ENCODE measurements at places on chromosomes 3 and 15.

DNA sequence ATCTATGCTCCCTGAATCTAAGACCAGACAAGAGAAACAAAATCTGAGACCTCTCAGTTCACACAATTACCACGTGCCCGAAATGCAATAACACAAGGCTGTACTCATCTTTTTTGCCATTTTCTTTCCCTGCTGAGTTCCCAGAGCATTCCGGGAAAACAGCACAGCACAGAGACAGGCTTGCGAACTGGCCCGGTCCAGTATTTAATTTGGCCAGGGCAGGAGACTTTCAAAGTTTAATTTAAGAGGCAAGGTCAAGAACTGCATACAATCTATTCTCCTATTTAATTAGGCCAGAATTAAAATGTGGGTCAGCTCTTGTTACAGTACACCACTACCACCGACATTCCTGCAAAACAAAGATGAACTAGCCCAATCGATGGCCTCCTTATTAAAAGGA, 87.5 kb upstream of the SNRPA1 start:
- DNase-seq, result no peak

DNA sequence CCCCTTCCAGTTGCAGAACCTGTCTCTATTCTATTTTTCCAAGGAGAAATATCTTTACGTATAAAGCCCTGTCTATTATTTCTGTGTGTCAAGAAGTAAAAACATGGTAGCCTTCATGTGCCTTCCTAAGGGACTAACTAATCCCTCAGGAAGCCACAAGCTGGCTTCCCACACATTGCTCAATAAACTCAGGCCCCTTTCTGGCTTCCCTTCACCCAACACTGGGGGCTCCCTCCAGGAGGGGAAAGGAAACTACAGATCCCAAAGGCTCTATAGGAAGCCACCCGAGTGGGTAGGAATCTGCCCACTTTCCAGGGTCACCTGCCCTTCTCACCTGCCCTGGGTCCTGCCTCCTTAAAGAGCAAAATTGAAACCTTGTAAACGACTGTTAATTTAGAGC, 4.6 kb downstream of the TLE3 start:
- DNase-seq, result no peak

- DNase-seq, result no peak
Observed at GRCh38 chr3:194596906-194597305, 36.3 kb downstream of the TMEM44 start.

DNA sequence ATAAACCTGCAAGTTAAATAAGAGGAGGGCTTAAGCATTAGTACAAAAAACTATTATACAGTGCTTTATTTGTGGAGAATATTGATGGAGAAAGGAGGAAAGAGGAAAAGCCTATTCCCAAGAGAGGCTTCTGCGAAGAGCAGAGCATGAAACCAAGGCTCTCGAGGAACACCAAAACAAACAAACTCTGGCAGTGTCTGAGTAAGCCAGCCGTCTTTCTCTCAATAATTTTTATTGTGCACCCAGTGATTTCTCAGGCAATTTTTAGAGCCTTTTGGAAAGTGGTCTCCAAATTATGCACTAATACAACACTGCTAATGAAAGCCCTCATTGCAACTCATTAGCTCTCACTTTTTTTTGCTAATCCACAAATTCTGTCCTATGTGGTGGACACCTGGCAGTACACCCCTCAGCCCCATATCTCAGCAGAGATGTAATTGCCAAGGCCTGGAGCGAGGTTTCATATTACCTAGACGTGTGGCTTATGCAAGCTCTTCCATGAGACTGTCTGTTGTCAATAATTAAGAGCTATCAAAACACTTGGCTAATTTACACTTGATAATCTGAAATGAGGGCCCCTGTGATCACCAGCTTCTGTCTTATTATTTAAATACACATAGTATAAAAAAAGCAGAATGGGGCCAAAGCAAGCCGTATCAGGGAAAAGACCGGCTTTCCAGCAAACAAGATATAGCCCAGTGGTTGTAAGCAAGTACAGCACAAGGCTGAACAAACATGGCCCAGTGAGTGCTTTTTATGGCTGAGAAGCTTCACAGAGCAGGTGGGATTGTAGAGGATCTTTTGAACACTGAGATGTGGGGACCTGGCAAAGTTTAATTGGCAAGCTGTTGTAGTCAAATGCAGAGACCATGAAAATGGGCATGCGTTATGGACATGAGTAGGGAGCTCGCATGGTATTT, 216.9 kb downstream of the ROBO2 start:
- no peak for DNase-seq

DNA sequence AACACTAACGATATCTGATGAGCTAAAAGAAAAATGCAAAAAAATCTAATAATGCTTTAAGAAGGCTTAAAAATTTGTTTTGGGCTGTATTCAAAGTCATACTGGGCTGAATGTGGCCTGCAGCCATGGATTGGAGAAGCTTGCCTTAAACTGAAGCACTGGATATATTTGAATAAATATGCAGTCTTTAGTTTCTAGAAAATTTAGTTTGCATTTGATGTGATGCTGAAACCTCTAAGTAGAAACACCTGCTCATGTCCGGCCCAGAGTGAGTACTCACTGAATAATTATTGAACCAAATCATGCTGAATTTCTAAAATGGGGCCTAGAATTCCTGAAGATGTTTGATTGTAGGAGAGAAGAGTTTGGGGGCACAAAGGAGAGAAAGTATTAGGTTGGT, 43.9 kb downstream of the ABHD5 start:
- no peak for DNase-seq
